Stimulated activated CD4-positive, alpha-beta T cell treated with anti-CD3 and anti-CD28 coated beads, TNF-alpha, amount 100 ng/mL, for 48 hours (primary cell): ENCODE measurements at places on chromosomes 3 and 15.

DNA sequence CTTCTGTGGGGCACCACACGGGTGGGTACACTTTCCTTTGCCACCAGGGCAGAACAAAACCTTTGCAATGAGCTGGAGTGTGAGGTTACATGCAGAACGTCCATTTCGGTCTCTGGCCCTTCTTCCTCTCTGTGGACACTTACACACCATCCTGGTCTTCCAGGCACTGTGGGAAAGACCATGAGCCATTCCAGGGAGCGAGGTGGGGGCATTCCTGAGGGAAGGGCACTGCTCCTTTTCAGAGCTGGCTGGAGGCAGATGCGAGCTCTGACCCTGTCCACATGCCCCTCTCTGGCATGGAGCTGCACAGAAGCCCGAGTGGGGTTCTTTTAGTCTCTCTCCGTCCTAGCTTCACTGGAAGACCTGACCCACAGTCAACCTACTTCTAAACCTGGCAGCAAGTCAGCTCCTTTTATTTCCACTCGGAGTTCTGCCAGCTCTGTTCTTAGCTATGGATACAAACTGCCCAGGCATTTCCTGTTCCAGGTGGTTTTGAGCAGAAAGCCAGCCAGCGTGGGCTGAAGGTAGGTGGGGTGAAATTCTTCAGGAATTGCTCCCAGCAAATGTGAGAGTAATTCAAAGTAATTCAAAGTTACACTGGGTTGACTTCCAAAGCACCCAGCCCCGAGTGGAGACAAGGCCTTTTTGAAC lies 281.4 kb downstream of the ADAMTS17 start:
- DNase-seq: no peak

GRCh38 chr3:185766329-185767001 lies 58.4 kb downstream of the IGF2BP2 start:
- no peak for DNase-seq

DNA sequence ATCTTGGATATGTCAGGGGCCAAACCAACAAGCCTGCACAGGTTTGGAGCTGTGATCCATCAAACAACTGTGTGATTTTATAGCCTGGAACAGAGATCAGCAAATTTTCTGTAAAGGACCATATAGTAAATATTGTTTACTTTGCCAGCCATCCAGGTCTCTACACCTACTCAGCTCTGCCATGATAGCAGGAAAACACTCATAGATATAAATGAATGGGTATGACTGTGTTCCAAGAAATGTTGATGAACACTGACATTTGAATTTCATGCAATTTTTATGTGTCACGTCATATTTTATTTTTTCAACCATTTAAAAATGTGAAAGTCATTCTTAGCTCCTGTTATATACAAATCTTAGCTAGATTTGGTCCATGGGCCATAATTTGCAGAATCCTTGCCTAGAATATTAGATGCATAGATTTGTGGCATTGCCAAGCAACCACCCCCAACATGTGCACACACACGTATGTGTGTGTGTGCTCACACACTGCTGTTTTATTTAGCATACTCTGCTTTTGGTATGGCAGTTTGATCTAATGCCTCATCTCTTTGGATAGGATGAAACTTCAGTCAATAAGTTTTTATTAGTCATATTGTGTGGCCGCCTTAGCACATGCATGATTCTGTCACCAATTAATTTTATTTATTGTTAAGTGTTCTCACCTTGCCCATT lies 6.4 kb downstream of the ATXN7 start:
- DNase-seq: no peak

GRCh38 chr3:190169243-190169642 lies 48.5 kb upstream of the P3H2 start:
- no peak for DNase-seq

DNA sequence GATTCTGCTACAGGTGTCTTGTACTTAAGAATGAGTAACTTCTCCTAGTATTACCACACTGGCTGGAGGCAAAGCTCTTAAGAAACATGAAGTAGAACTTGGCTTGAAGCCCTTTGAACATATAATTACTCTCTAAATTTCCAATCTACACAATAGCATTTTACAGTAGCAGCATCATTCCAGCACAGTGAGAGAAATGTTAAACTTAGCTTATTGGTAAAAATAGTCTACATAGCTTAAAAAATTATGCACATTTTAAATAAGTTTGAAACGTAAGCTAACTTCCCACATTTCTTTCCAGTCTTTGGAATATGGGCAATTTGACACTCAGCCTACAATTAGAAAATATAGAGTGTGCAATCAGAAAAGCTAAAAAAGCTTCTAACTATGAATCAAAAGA lies 32.8 kb upstream of the TOP2B start:
- DNase-seq: no peak
